GM06990 (cell line): ENCODE measurements at places on chromosomes 2 and 18.

- DNase-seq, result no peak
These were observed 788 bp downstream of the USP14 start for GRCh38 chr18:159037-159652.

- no peak for DNase-seq
These were observed 30.9 kb upstream of the IER3IP1 start for GRCh38 chr18:47206945-47207637.

GRCh38 chr2:196592331-196592910 is 47.1 kb upstream of the CCDC150 start:
- DNase-seq, result no peak

DNA sequence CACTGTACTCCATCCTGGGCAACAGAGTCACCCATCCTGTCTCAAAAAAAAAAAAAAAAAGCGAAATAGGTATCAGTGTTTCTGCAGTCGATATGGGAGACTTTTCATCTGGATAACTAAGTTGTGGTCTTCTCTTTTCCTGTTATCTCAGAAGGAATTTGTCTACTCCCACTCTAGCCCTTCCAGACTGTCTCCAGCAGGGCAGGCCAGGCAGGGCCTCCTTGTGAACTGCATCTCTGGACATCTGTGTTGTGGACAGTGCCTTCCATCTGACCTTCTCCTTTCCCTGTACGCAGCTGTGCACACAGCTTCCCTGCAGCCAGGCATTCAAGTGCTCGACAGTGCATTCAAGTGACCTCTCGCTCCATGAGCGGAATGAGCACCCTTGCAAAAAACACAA is 110.2 kb downstream of the CABLES1 start:
- no peak for DNase-seq

DNA sequence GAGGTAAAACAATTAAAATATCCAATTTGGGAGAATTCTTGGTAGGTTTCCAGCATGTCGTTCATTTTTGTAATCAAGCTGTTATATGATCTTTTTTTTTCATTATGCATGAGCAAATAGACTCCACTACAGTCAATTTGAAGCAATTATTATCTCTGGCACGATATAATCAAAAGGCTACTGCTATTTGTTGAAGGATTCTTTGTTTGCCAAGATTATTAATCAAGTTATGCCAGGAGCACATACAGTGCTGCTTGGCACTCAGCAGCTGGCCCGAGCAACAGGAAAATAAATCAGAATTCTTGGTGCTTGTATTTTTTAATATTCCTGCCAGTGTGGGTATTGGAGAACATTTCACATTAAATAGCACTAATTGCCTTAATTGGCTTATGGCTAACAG is 279.5 kb downstream of the RND3 start:
- no peak for DNase-seq

- no peak for DNase-seq
These were observed 33.1 kb downstream of the CHN1 start for GRCh38 chr2:174971868-174972781.

GRCh38 chr2:110770959-110771431 is 38.6 kb downstream of the ACOXL start:
- DNase-seq, result no peak

GRCh38 chr2:69947325-69947931 is 14.0 kb downstream of the ASPRV1 start:
- no peak for DNase-seq

GRCh38 chr2:18724371-18725145 is 135.2 kb upstream of the NT5C1B start:
- no peak for DNase-seq

- no peak for DNase-seq
These were observed 434.4 kb upstream of the ETAA1 start for GRCh38 chr2:66962716-66963115.

GRCh38 chr2:102433973-102434654 is 11.2 kb downstream of the IL18RAP start:
- no peak for DNase-seq

DNA sequence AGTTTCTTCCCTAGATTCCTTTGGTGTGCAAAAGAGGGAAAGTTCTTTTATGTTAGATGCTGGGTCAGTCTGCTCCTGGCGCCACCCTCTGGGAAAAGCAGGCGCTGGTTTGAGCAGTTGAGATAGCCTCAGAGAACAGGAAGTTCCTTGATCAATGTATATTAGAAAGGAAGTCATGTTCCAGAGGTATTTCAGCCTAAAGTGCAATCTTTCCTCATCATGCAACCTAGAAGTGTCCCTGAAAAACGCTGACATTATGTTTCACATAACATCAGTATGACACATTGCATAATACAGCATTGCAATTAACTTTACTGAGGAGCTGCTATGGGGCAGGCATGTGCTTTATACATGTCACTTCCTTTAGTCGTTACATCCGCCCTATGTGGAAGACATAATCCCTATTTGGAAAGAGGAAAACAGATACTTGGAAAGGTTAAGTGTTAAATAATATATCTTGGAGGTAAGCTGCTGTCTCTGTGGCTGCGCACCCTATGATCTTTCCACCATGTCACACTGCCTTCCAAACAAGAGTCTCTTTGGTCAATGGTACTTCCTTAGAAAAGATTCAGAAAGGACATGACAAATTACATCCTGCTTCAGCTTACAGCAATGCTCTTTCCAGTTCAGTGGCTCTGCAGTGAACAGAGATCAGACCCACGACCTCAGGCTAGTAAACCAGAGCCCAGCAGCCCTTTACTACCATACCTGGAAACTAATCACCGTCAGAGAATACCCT is 369.7 kb downstream of the RAD51AP2 start:
- no peak for DNase-seq

GRCh38 chr18:9683418-9684396 is 24.4 kb upstream of the RAB31 start:
- DNase-seq, result no peak

DNA sequence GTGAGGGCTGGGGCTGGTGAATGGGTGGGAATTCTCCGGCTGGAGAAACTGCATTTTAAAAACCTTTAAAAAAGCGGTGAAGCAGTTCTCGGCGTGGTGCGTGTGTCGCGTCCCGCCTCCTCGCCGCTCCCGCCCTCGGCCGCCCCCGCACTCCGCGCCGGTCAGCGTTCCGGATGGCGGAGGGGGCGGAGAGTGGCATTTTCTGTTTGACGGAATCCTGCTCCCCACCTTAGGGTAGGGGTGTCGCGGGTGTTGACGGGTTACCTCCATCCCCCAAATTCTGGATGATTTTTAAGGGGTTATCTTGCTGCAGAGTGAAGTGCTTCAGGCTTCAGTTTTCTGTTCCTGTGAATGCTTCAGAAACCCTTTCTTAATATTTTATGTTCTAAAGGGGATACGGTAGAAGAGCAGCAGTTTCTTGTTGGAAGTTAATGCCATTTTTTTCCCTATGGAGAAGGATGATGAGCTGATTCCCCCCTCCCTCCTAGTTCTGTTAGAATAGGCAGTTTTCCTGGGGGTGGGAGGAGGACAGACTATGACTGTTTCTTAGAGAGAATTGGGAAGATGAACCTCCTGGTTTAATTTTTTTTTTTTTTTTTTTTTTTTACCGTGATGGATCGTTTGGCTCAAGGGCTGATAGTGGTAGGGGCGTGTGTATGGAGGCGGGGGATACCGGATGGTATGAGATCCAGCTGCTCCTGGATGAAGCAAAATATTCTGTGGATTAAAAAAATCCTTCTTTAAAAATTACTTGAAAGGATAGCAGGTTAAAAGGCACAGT is 756 bp downstream of the ABI2 start:
- peak; percentile 79 for DNase-seq

DNA sequence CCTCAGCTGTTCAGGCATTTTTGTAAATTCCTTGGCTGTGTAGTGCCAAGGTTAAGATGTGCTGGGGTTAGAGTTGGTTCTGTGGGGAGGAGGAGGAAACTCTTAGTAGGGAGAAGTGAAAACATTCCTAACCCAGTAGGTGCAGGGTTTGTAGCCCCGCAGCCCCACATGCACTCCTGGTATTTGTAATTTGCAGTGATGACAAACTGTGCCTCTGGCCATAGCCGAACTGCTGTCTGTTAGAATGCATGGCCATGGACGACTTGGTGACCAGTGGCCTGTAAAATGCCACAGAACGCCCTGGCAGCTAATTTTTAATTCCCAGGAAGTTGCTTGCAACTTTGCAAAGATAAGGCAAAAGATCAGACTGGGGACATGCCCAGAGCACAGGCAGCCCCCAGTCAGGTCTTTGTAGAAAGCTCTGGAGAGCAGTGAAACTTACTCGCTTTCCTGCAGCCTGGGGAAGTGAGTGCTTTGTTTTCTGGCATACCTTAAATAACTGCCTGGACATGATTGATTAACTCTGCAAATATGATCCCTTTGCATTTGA is 38.4 kb downstream of the LYPD6B start:
- DNase-seq, result no peak

DNA sequence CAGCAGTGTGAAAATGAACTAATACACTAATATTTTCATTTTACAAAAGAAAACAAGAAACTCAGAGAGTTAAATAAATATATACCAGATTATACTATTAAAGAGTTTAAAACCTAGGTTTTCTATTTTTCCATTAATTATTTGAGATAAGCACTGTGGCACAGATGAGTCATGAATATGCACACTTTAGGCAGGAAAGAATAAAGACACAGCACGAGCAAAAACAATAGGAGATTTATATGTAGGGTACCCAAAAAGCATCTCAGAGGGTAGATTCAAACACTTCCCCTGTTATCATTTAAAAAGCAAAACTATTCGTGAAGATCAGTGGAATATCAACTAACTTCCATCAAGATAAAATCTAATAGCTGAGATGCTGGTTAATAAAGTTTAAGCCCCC is 430.6 kb downstream of the ERBB4 start:
- no peak for DNase-seq

DNA sequence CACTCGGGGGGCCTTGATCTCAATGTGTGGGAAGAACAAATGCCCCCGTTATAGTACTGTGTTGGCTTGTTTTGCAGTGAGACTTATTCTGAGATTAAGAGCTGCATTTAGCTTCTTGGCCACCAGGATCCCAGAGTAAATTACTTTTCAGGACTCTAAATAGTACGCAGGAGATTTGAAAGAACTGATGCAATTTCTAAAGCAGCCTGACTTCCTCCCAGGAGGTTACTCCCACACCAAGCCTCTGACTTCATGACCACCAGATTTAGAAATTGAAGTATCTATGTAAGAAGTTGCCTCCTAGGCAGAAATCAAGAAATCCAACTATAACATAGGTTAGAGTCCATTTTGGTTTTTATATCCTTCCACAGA is 67.0 kb downstream of the FEZ2 start:
- DNase-seq, result peak; percentile 30

DNA sequence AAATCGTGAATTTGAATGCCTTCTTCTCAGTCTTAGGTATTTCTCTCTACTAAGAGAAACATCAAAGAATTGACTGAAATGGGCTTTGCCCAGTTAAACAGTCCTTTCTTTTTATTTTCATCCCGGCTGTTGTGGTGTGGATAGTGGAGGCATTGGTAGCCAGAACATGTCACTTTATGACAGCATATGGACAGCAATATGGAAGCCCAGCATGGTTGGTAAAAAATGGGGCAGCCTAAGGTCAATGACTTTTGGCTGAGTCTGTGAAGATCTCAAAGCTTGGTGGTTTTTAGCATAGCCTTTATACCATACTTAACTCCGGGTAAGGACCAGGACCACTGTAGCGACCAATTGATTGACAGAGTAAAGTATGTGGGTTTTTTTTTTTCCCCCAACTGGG is 3.2 kb downstream of the CERS6 start:
- no peak for DNase-seq

- no peak for DNase-seq
These were observed 113.7 kb upstream of the MAP4K3 start for GRCh38 chr2:39550701-39551285.

DNA sequence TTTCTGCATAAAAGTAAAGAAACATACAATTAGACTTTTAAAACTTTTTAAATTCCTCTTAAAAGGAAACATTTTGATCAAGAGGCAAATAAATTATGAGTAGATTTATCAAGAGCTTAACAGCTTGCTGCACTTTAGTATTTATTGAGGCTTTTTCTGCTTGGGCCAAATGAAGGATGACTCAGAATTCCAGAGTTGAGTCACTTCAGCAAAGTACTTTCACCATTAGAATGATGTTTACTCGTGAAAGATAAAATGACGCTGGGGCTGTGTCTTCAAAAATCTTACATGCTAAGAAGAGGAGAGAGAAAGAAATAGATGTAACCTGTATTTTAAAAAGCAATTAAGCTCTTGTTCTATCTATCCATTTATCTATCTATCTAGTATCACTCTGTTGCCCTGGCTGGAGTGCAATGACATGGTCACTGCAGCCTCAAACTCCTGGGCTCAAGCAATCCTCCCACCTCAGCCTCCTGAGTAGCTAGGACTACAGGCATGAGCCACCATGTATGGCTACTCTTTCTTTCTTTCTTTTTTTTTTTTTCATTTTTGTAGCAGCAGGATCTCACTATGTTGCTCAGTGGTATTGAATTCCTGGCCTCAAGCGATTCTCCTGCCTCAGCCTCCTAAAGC is 75.3 kb upstream of the RIOK3 start:
- no peak for DNase-seq

DNA sequence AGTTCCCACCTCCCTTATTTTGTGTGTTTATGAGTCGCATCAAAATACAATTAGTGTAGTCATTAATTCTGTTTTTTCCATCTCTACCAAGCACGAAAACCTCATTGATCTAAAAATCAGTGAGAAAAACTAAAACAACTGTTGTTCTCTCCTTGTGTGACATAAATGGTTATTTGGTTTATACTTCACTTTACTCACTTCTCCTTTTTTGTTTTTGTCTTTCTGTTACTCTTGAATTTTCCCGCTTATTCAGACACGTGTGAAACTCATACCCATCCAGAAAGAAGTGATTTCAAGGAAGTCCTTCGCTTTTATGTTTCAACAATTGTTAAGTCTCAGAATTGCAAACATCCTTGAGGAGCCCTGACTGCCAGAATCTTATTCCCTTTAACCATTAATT is 121.6 kb downstream of the EML6 start:
- no peak for DNase-seq

DNA sequence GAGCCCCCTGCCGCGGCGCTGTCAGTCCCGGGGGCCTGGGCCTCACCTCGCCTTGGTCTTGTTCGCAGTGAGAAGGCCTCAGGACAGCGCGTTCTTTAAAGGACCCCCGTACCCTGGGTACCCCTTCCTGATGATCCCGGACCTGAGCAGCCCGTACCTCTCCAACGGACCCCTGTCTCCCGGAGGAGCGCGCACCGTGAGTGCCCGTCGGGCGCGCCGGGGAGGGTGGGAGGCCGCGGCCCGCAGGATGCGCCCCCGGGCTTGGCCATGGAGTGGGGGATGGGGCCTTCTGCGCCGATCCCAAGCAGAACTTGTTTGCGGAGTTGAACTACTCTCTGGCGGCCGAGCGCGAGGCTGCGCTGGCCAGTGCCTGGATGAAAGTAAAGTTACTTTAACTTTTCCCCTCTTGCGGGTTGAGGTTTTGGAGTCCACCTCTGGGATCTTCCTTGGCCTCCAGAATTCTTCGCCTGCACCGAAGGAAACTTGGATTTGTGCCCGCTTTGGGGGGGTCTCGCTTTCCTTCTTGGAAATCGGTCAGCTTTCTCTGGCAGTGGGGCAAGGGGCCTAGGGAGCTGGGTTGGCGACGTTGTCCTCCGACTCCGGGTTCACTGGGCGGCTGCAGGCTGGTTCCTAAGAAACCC is 1.2 kb downstream of the TCF7L1 start:
- no peak for DNase-seq

GRCh38 chr2:108786008-108786353 is 590 bp upstream of the CCDC138 start:
- no peak for DNase-seq
